G401 (cell line): ENCODE measurements at places on chromosomes 7 and 10. TPM values are rescaled to one million over a fixed set of nuclear protein-coding genes. Genes with fewer than 3 reads are reported as not detected.

Gene EPHA1
- total RNA-seq: not detected in 2 replicates

Gene COX19
- total RNA-seq: 5.5 and 10.6 TPM in 2 replicates

Gene SRPK2
- total RNA-seq: 47.2 and 63.6 TPM in 2 replicates

Gene RBM20
- 2.4 and 2.7 TPM in 2 replicates for total RNA-seq

Gene PTPRN2
- total RNA-seq: not detected in 2 replicates

Gene CTNNA3
- total RNA-seq: not detected in 2 replicates

Gene CLDN4
- 1.6 and 2.8 TPM in 2 replicates for total RNA-seq

Gene ZNF488
- total RNA-seq: not detected in 2 replicates

Gene CPA5
- not detected in 2 replicates for total RNA-seq

Gene LDB3
- 0.37 and 0.78 TPM in 2 replicates for total RNA-seq

Gene SNX13
- 23.1 and 32.9 TPM in 2 replicates for total RNA-seq

Gene AGR2
- total RNA-seq: not detected in 2 replicates

Gene C7orf33
- not detected in 2 replicates for total RNA-seq

Gene TMEM140
- not detected in 2 replicates for total RNA-seq

Gene WNT8B
- 0.44 TPM in 1 of 2 replicates, not detected in the other for total RNA-seq

Gene FAM25A
- total RNA-seq: not detected in 2 replicates

Gene TRRAP
- 12.2 and 17.3 TPM in 2 replicates for total RNA-seq

Gene GRM3
- not detected in 2 replicates for total RNA-seq

Gene SPDYE9
- total RNA-seq: not detected in 2 replicates

Gene IQCE
- total RNA-seq: 21.6 and 32.9 TPM in 2 replicates

Gene RNF133
- total RNA-seq: not detected in 2 replicates

Gene TSPAN12
- 0.80 TPM in 1 of 2 replicates, not detected in the other for total RNA-seq

Gene OPN1SW
- not detected in 2 replicates for total RNA-seq

Gene EGR2
- total RNA-seq: not detected in 2 replicates

Gene DENND2A
- total RNA-seq: 7.9 and 13.4 TPM in 2 replicates

Gene PDZD7
- total RNA-seq: 2.4 and 4.5 TPM in 2 replicates

Gene ENTPD1
- not detected in 2 replicates for total RNA-seq

Gene UMAD1
- total RNA-seq: 29.3 and 42.3 TPM in 2 replicates

Gene SLC26A4
- total RNA-seq: 0.03 TPM in 1 of 2 replicates, not detected in the other

Gene SLC16A9
- 10.2 and 12.9 TPM in 2 replicates for total RNA-seq

Gene NET1
- total RNA-seq: 32.5 and 42.2 TPM in 2 replicates

Gene MYH16
- total RNA-seq: not detected in 2 replicates

Gene ETV1
- 4.2 and 7.2 TPM in 2 replicates for total RNA-seq

Gene NPSR1
- total RNA-seq: not detected in 2 replicates

Gene CALML3
- not detected in 2 replicates for total RNA-seq

Gene INA
- total RNA-seq: 26.6 and 41.8 TPM in 2 replicates

Gene PRSS58
- not detected in 2 replicates for total RNA-seq

Gene SNX8
- total RNA-seq: 52.9 and 74.2 TPM in 2 replicates

Gene HSPA12A
- total RNA-seq: 0.18 and 0.47 TPM in 2 replicates

Gene PRKCQ
- total RNA-seq: 0.27 and 0.55 TPM in 2 replicates

Gene COL13A1
- total RNA-seq: 0.17 TPM in 1 of 2 replicates, not detected in the other

Gene CHRM2
- under 0.01 and 0.06 TPM in 2 replicates for total RNA-seq

Gene GIMAP7
- total RNA-seq: not detected in 2 replicates

Gene VWDE
- total RNA-seq: 0.37 TPM in 1 of 2 replicates, not detected in the other

Gene PRXL2A
- total RNA-seq: 61.2 and 65.0 TPM in 2 replicates

Gene HTR5A
- not detected in 2 replicates for total RNA-seq

Gene UCMA
- not detected in 2 replicates for total RNA-seq

Gene TCF7L2
- total RNA-seq: 0.06 and 0.88 TPM in 2 replicates

Gene SCART1
- total RNA-seq: 0.10 and 0.18 TPM in 2 replicates

Gene PTF1A
- total RNA-seq: not detected in 2 replicates

Gene CLDN15
- 1.8 and 4.3 TPM in 2 replicates for total RNA-seq

Gene NUTM2B
- 0.61 and 0.68 TPM in 2 replicates for total RNA-seq

Gene ADAM12
- total RNA-seq: not detected in 2 replicates

Gene CRYGN
- not detected in 2 replicates for total RNA-seq

Gene PDE6C
- total RNA-seq: not detected in 2 replicates

Gene ASZ1
- not detected in 2 replicates for total RNA-seq

Gene HERC4
- 15.4 and 16.2 TPM in 2 replicates for total RNA-seq
